ENCODE measurements at places on chromosomes 13 and 19.

DNA sequence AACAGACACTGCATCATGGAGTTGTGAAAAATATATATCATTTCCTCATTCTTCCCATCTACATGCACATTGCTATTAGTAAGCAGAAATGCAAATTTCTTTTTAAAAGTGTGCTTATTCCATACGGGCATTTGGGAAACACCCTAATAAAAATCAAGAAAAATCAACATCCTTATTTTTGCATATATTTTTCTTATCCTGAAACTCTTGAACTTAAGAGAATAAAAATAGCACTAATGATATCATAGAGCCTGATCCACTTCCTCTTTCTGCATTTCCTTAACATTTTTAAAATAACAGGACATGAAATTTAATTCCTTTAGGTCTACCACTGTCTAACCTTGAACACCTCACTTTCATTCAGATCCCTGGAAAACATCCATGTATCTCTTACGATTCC lies 123.3 kb downstream of the VWA8 start:
- DNase-seq = peak; percentile 77

GRCh38 chr19:46731007-46731501 lies 14.1 kb upstream of the PRKD2 start:
- peak; percentile 93 for DNase-seq

DNA sequence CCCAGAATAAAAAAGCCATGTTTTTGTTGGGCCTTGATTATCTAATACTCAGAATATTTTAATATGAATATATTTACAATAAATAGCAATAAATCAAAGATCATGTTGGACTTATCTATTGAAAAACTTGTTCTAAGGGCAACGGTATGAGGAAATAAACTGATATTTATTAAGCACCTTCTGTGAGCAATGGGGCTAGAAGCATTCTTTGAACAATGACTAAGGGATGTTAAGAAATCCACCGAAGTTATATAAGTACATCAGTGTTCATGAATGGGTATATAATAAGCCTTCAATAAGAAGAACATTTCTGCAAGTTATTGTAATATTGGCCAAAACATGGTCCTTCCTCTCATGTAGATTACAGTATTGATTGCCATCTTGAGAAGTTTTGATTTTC lies 221.8 kb downstream of the OXGR1 start:
- DNase-seq = no peak

- no peak for DNase-seq
Measured at GRCh38 chr13:24921003-24921402, 157.0 kb downstream of the RNF17 start.

- DNase-seq = peak; percentile 81
Measured at GRCh38 chr19:49672131-49672919, 4.7 kb upstream of the PRMT1 start.

- no peak for DNase-seq
Measured at GRCh38 chr19:619286-620002, 13.9 kb downstream of the POLRMT start.

DNA sequence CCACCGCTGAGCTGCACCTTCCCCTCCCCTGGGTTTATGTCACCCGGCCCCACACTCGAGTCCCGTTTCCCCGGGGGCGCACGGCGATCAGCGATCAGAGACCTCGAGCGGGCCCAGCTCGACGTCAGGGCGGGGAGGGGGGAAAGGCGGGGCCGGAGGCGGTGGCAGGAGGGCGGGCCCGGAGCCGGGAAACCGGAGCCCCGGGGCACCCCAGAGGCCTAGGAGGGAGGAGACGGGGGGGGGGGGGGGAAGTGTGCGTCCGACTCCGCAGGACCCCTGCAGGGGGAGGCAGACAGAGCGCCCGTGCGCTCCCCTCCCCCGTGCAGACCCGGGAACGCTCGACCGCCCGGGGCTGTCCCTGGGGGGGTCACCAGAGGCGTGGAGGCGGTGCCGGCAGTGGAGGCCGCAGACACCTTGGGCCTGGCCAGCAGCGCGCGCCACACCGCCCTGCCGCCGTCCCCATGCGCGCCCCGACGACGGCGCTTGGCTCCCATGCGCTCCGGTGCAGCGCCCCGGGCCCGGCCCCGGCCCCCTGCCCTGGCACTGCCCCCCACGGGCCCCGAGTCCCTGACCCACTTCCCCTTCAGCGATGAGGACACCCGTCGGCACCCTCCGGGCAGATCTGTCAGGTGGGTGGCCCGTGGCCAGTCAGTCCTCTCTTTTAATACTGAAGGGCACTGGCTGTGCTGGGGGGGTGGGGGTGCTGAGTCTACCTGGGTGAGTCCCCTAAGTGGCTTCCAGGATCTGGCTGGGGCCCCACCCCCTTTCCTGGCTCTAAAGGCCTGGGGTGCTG lies 11.8 kb downstream of the PDE4A start:
- peak; percentile 74 for DNase-seq

DNA sequence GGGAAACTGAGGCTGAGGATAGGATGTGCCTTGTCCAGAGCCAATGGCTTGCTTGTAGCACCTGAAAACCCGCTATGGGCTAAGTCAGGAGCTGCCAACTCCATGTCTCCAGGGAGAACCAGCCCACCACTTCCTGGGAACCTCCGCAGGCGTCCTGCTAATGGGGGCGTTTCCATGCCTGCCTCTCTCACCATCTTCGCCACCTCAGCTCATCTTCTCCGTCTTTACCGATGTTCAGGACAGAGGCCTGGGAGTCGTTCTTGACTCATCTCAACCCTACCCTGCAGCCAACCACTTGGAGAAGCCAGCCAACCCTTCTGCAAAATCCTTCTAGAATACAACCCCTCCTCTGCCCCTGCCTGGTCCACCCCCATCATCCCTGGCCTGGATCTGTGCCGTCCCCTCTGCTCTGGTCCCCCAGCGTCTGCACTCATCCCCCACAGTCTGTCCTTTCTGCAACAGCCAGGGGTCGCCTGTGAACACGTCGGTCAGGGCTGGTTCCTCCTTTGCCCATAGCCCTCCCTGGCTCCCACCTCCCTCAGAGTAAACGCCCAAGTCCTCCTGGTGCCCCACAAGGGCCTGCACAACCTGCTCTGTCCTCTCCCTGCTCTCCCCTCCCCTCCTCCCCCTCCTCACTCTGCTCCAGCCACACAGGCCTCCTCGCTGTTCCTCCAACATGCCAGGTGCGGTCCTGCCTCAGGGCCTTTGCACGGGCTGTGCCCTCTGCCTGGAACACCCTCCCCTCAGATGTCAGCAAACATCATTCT lies 31.0 kb downstream of the PTPRS start:
- no peak for DNase-seq

DNA sequence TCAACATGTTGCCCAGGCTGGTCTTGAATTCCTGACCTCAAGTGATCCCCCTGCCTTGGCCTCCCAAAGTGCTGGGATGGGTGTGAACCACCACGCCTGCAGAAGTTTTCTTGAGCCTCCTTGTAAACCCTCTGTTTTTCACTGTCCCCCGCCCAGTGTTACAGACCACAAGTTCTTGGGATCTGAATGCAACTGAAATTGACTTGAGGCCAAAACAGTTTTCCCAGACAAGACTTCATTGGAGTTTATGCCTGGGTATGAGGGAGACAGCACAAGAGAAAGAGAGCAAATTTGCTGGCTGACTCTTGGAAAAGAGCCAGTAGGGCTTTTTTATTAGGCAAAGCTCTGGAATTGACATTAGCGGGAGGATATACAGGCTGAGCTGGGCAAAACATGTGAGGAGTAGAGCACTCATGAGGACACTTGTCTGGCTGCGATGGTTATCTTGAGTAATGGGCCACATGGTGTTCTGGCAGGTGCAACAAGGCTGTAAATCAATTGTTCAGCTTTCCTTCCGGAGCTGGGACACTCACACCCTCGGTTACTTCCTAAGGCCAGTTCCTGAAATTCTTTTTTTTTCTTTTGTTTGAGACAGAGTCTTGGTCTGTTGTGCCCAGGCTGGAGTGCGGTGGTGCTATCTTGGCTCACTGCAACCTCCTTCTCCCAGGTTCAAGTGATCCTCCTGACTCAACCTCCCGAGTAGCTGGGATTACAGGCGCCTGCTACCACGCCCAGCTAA lies 12.7 kb upstream of the HNRNPL start:
- no peak for DNase-seq

DNA sequence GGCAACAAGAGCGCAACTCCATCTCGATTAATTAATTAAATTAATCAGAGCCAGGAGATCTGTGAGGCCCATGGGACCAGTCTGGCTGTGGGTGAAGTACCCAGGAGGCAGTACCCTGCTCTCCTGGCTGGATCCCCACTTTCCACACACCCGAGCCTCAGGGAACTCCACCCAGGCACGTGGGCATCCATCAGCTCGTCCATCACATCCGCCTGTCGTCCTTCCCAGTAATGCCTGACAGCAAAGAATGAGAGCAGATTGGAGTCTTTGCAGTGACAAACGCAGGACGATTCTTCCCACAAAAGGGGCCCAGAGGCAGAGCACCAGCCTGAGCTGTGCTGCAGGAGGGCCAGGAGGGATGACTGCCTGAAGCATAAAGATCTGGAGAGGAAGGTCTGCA lies 35.8 kb downstream of the VSTM2B start:
- DNase-seq = no peak

DNA sequence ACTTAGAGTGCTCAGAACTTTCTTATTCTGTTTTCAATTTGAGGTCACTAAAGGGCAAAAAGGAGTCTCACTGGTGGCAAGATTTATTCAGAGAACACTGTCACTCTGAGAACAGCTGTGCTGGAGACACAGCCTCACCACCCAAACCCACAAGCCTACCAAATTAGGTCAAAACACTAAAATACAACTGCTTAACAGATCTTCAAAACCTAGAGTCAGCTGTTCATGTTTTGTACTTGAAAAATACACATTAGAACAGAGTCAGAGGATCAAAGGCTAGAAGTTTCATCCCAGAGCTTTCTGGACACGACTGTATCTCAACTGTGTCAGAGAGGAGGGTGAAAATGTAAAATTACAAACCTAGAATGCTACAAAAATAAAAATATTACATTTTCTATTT lies 89.3 kb downstream of the MIPEP start:
- DNase-seq = no peak

DNA sequence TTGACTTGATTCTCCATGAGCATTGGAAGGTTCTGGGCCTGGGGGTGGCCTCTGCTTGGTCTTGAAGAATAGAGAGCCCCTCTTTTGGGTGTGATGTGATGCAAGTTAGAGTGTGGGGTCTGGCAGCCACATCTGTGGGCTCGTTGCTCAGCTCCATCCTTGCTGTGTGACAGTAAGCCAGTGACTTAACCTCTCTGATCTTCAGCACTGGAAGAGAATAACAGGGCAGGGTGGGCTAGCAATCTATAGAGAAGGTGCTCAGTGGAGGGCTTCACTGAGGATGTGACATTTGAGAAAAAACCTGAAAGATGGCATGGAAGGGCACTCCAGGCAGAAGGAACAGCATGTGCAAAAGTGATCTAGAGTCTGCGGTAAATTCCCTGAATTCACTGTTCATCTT lies 28.2 kb downstream of the CELF5 start:
- no peak for DNase-seq

GRCh38 chr13:67120872-67121531 lies 109.1 kb downstream of the PCDH9 start:
- DNase-seq = no peak

DNA sequence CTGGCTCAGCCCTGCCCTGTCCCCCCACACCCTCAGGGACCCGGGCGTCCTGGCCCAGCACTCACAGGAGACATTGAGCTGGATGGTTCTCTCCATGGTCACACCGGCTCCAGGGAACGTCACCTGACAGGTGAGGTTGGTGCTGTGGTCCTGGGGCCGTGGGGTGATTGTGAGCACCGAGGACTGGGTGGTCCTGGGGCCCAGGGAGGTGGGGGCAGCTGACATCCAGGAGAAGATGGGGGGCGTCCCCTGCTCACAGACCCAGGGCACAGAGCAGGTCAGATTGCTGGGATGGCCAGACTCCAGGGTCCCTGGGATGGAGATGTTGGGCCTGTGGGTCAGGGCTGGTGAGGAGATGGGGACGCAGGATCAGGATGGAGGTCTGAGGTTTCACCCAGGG lies 854 bp downstream of the SIGLEC6 start:
- no peak for DNase-seq

DNA sequence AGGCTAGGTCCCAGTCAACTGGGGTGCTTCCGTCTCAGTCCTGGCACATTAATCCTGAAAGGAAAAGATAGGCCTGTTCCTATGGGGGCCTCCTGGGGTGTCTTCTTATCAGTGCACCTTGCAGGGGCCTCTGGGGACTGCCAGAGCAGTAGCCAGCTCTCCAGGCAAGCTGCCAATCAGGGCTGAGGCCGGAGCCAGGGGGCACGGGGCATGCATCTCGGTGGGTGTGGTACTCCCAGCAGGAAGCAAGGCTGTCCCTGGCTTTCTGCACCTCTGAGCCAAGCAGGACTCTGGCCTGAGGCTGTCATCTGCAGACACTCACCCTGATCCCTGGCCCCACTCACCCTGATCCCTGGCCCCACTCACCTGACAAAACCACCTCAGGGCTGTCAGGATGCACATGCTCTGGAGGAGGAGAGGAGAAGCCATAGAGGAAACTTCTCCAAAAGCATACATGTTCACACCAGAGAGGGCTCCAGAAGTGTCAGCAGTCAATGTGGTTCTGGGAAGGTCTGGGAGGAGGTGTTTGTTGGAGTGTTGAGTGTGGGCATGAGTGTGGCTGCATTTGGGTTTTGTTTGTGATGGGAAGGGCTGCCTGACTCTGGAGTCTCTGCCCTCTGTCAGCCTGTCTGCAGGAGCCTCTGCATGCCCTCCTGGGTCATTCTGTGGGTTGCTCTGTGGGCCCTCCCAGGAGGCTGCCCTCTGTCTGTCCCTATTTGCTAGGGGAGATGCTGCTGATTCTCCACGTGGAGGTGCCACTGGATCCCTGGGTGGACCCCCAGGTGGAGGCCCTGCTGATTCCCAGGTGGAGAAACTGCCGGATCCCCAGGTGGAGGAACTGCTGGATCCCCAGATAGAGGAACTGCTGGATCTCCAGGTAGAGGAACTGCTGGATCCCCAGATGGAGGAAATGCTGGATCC lies 22.7 kb upstream of the KCTD15 start:
- DNase-seq = no peak

- DNase-seq = no peak
Measured at GRCh38 chr13:75479102-75479740, 2.7 kb downstream of the TBC1D4 start.

- no peak for DNase-seq
Measured at GRCh38 chr19:44942067-44942571, at the start of gene APOC4. Gene APOC4 (plus strand): TSS chr19:44942237. CDS start chr19:44942278, 41 bp downstream.

GRCh38 chr19:3761382-3762129 lies at the start of gene APBA3:
Gene APBA3 (minus strand): TSS chr19:3761692. CDS start chr19:3760264, 1,428 bp downstream.
- DNase-seq = peak; percentile 97

- no peak for DNase-seq
Measured at GRCh38 chr13:44336934-44337333, 36.7 kb upstream of the SERP2 start.
